ENCODE measurements at places on chromosomes 4 and X. TPM values are rescaled to one million over a fixed set of nuclear protein-coding genes. Genes with fewer than 3 reads are reported as not detected.

LRAT gene
- total RNA-seq, result not detected

PAK3 gene
- 0.65 TPM for total RNA-seq

GNRHR gene
- not detected for total RNA-seq

STOX2 gene
- 3.9 TPM for total RNA-seq

SLC9B2 gene
- total RNA-seq, result 15.0 TPM

SLC6A8 gene
- 2.4 TPM for total RNA-seq

TRO gene
- total RNA-seq, result 1.1 TPM

SHROOM2 gene
- total RNA-seq, result 5.4 TPM

GRCh38 chrX:21845096-21845495 is 5.7 kb downstream of the MBTPS2 start:
- DNase-seq, result no peak

GRCh38 chr4:76364763-76365162 is 56.2 kb downstream of the CCDC158 start:
- DNase-seq, result no peak

- DNase-seq, result no peak
Measured at GRCh38 chr4:82084747-82085146, 289.0 kb downstream of the HNRNPD start.

- no peak for DNase-seq
Measured at GRCh38 chr4:67437974-67438713, 107.2 kb downstream of the CENPC start.

DNA sequence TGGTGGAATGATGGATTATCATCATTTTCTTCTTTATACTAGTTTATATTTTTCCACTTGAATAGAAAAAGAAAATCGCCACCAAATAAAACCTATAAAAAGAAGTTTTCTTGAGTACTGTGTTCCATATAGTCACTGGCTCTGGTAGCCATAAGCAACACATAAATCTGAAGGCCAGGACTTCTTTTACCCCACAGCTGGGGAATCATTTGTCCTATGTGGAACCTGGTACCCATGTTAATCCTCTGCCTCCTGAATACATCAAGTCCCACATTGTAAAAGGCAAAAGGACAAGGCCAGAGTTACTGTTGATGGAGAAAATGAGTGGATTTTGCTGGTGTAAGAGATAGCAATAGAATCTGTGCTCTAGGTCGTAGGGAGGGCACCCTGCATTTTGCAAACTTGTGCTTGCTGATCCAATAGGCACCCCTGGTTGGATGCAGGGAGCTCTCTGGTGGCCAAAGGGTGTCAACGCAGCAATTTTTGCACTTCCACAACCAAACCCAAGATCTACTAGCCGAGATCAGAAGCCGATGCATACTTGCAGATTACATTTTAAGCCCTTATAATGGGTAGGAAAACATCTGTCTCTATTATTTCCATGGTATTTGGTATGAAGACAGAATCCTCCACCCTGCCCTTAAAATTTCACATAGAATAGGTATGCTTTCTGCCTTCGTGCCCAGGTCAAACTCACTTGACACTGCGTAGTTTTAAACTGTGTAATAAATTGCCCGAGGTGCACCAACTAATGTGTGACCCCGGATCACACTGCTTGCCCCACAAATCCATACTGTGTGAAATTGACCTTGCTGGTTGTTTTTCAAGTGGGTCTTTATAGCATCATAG is 146.2 kb upstream of the SCML1 start:
- DNase-seq, result peak; percentile 61

DNA sequence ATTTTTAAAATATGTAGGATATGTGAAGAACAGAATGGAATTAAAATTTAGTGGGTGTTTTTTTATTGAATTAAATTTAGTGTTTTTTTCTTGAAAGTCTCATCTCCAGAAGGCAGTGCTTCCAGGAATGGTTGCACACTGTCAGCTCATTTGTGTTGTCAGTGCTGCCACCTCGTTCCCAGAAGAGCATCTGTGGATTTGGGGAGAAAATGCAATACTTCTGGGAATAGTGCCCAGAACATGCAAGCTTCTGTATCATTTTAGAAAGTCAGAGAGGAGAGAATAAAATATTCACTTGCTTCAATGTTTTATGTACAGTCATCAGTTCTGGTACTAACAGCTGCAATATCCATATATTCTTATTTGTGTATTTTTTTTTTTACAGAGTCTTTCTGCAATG is 608.8 kb downstream of the PCDH7 start:
- DNase-seq, result no peak

DNA sequence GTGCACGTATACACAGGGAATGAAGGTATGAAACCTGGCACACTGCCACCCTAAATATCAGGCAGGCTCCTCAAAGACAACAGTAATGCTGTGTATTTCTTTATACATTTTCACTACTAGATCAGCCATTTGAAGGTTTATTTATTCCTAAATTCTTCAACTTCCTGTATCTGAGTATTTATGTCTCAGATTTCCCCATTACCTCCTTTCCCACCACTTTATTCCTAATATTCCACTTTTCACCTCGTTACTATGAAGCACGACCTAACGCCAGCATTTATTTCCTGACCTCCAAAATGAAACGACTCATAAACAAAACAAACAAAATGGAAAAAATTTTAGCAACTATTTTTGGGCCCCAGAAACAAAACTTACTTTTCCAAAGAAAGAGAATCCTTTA is 69.6 kb downstream of the MAML3 start:
- DNase-seq, result peak; percentile 61
